ENCODE measurements at places on chromosomes 16 and 17. TPM values are rescaled to one million over a fixed set of nuclear protein-coding genes. Genes with fewer than 3 reads are reported as not detected.

PTX4 gene
- polyA plus RNA-seq: 0.05 TPM

GAS2L2 gene
- not detected for polyA plus RNA-seq

PLK1 gene
- 16.2 TPM for polyA plus RNA-seq

RANBP10 gene
- 7.1 TPM for polyA plus RNA-seq

PRAC2 gene
- not detected for polyA plus RNA-seq

FSCN2 gene
- 0.35 TPM for polyA plus RNA-seq

GLIS2 gene
- 6.0 TPM for polyA plus RNA-seq

SP6 gene
- 0.11 TPM for polyA plus RNA-seq

SCNN1G gene
- polyA plus RNA-seq: not detected

DNA sequence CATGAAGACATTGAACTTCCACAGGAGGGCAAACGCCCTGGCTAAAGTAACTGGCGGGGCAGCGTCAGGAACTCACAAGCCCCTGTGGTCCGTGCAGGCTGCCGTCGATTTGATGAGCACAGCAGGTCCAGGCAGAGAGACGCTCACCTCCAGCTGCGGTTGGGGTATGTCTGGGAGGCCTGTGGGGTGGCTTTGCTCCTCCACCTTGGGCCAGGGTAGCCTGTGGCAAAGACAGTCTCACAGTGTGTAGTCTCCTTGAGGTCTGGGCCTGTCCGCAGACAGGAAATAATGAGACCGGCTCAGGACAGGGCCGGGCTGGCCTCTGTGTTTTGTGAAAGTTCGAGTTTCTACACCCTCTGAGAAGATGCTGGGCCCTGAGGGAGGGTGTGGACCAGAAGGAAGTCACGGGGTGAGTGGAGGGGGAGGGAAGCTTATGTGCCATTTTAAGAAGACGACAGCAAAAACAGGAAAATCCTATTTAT is 103.3 kb downstream of the METRNL start:
- DNase-seq: no peak

- peak; percentile 93 for DNase-seq
These were observed 2.2 kb upstream of the MPG start for GRCh38 chr16:75580-76501.

DNA sequence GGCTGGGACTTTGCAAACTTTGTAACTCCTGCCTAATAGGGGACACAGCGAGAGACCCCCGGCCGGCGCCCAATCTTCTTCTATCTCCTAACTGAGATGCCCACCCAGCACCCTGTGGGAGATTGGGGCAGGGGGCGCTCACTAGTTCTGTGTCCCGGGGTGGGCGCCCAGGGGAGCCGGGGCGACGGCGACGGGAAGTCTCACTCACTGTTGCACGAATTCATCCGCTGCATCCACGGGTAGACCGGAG is 3.9 kb upstream of the HOXB5 start:
- DNase-seq: no peak

DNA sequence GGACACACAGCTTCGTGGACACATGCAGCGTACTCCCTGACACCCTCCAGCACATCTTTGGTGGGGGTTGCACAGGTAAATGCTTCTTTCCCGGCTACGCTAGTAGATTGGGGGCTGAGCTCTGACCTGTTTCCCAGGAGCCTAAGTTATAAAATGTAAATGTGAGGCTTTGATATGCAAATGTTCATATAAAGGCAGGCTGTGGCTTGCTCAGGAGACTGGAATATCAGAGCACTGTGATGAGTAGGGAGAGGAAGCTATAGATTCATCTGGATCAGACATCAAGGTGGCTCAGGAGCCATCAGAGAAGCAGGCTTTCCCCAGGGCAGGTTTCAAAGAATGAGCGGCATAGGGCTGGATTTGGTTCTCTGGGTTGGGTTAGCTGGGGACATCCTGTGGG is 3.4 kb upstream of the ETV4 start:
- DNase-seq: no peak

GRCh38 chr17:72008236-72008876 is 112.5 kb upstream of the SOX9 start:
- peak; percentile 45 for DNase-seq

GRCh38 chr16:3305109-3306068 is at the start of the genes TIGD7 and ZNF75A:
TIGD7 (minus strand) TSS chr16:3305430; CDS start chr16:3300614, 4,816 bp downstream.
ZNF75A (plus strand) TSS chr16:3305497; CDS start chr16:3308429, 2,932 bp downstream.
- peak; percentile 94 for DNase-seq

DNA sequence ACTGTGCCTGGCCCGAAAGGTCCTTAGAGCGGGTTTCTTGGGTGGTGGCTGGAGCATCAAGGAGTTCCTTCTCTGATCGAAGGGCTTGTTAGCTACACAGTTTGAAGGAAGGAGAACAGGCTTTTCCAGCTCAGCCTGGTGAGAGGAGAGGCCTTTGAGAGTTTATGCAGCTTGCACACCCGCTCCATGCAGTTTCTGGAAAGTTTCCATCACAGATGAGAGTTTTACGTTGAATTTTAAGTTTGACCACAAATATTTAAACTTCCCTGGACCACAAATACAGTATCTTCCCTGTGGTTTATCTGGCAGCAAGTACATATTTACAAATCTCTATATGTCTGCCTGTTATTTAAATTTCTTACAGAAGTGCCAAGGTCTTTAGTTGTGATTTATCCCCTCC is 56.8 kb downstream of the HIC1 start:
- DNase-seq: peak; percentile 96

DNA sequence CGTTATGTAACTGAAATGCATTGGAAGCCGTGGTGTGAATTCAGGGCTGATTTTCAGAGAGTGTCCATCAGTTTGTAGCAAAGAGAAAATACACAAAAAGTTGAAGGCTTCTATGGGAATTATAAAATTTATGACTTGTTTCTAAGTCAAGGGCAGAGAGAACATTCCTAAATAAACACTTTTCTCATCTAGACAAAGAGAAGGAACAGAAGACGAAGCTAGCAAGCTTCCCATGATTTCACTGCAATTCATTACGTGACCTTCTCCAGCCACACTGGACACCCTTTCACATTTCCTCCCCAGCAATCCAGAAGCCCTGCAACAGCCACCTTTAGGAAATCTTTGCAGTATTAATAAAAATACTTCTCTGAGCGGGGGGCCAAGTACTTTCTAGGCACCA is 67.8 kb downstream of the TMEM100 start:
- no peak for DNase-seq

- peak; percentile 97 for DNase-seq
These were observed at the start of gene CLEC16A for GRCh38 chr16:10944249-10945064. CLEC16A (plus strand) TSS chr16:10944564; CDS start chr16:10944718, 154 bp downstream.

DNA sequence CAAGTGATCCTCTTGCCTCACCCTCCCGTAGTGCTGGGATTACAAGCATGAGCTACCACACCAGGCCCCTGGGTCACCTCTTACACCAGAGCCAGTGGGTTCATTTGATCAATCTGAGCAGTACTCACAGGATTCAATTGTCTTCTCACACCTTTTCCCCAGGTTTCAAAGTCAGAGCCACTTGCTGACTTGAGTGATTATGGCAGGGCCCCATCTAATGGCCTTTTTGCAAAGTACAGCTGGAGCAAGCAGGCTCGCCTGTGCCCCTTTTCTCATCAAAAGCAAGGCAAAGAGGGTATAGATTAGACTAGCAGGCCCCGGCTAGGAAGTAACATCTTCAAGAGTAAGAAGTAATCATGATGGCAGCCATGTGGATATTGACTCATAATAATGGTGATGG is 114.8 kb upstream of the NOL11 start:
- DNase-seq: peak; percentile 41

DNA sequence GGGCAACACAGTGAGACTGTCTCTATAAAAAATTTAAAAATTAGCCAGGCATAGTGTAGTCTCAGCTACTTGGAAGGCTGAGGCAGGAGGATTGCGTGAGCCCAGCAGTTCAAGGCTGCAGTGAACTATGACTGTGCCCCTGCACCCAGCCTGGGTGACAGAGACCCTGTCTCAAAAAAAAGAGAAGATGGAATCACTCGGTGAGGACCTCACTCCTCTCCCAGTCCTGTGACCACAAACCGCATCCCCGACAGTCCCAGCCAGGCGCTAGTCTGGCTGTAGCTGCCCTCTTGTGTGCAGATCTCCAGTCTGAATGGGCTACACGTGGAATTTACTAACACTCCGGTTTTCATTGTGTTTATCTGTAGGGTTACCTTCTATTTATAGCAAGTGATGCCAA is 11.1 kb downstream of the DEXI start:
- no peak for DNase-seq

DNA sequence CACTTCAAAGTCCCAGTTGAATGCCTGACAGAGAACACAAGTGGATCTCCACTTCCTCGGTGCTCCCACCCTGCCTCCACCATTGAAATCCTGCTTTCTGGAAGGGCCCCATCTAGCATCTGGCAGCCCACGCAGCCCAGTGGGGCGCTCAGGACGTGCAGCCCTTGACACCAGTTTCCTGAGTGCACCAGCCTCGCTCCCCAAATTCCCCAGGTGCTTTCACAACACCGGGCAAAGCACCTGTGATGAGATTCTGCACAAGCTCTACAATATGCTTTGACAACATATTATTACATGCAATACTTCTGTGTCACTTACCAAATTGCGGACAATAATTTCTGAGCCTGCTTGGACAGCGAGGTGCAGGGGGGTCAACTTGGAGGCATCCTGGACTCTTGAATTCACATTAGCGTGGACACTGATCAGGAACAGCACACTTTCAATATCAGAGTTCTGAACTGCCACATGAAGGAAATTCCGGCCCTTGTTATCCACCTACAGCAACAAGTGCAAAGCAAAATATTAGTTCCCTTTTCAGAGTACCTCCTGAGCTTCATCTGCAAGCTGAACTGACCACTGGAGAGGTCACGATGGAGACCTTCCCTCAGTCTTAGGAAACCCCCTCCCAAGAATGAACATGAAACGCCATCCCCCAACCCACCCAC is 33.9 kb downstream of the CYB5D2 start:
- DNase-seq: no peak

GRCh38 chr17:78885956-78886355 is 17.0 kb downstream of the CEP295NL start:
- DNase-seq: no peak

DNA sequence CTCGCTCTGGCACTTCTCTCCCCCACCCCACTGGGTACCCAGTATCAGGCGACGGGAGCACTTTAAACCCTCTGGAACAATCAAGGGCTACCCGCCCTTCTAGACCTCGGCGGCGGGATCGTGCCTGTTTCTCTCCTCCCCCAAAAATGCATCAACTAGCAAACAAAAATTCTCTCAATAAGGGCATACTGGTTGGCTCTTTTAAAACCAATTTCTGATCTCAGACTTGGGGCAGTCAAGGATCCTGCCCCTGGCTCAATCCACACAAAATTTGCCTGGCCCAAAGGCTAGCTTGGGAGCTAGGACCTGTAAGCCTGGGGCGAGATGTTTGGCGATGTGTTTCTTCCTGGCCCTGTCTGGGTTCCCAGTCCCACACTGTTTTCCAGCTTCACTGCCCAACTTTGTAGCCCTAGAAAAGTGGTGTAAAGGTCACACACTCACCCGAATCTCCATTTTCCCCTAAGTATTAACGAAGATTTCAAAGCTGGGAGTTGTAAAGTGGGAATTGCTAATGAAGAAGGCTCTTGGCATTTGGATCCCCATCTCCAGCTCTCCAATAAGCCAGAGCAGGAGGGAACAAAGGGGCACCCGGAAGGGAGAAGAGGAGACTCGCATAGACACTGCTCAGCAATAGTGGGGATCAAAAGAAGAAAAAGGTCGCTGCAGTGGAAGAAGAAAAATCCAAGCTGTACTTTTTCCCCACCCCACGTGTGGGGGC is 14.4 kb upstream of the HOXB2 start:
- peak; percentile 64 for DNase-seq

DNA sequence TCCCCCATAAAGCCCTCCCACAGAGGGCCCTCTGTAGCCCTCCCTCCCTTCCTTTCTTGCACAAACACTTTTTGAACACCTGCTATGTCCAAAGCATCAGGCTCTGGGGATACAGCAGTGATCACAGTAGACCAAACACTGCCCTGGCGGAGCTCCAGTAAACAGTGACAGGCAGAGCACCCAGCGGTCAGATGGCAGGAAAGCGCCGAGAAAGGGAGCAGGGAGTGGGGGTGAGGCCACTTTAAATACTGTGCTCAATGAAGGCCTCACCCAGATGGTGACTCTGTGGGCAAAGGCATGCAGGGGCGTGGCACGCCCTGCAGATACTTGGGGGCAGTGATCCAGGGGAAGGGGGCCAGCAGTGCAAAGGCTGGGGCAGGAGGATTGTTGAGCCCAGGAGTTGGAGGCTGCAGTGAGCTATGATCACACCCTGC is 7.6 kb downstream of the PRR29 start:
- no peak for DNase-seq

- DNase-seq: no peak
These were observed 12.1 kb downstream of the TEKT5 start for GRCh38 chr16:10682604-10683003.

DNA sequence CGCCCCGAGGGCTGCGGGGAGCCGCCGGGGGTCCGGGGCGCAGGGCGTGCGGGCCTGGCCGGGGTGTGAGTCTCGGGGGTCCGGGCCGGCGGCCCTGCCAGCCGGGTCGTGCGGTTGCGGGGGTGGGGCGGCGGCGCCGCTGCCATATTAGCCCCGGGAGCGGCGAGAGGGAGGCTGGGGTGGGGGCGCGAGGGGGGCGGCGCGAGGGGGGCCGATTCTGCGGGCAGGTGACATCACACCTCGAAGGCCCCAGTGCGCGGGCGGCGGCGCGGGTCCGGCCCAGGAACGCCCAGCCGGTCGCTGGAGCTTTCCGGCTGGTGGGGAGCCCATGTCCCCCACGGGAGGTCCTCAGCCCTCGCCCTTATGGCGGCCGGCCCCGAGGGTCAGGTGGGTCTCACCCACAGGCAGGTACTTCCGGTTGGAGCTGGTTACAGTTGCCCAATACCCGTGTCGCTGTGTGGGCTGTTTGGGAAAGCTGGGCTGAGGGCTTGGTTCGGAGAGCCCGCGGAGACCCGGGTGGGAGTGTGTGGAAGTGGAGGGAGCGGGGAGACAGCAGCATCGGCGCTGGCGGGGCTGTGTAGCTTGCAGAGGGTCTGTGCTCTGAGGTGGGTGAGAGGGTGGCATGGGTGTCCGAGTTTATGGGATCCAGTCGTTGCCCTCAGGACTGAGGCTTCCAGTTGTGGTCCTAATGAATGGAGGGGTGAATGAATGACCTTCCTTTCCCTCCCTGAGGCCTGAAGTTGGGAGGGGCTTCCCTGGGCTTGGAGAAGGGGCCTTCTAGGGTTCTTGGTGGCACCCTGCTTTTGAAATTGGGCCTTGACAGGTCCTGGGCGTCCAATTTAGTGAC is 804 bp downstream of the ATP6V0C start:
- DNase-seq: no peak

DNA sequence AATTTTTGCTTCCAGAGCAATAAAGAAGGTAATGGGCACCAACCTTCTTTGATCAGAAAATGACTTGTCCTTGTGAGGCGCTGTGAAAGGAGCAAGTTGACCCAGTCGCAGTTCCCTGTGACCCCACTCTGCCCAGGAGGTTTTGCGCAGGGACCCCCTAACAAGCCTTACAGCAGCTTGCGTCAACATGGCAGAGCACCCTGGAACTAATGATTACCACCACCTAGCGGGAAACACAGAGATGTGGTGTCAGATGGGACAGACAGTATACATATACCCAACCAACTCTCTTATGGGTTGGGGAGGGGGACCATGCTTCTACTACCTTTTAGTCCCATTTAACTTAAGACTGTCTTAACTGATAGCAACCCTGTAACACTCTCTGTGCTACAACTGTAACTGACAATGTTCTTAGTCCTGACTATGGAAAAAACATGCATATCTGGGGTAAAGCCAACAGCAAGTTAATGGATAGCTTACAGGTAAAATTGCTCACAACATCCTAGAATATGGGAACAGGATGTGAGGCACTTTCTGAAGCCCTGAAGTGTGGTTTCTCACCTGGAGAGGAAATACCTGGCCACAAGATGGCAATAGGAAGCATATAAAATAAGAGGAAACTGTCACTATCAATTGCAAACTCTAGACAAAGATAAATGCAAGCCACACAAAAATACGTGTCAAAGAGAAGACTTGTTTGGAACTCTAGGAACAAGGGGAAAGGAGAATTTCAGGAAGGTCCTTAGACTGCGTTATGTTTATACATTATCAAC is 3.0 kb downstream of the KARS1 start:
- DNase-seq: no peak

GRCh38 chr16:66409156-66409555 is 17.9 kb upstream of the BEAN1 start:
- DNase-seq: peak; percentile 89
